Astrocyte (in vitro differentiated cells and primary cell): ENCODE measurements at places on chromosomes 1 and 21. TPM values are rescaled to one million over a fixed set of nuclear protein-coding genes. Genes with fewer than 3 reads are reported as not detected.

GRCh38 chr1:191912517-191912916 lies 245.7 kb upstream of the RGS18 start:
- no peak for DNase-seq

Gene GLIS1
- 0.07 TPM in 1 of 2 replicates, not detected in the other for total RNA-seq

GRCh38 chr1:99645203-99645602 lies 710 bp upstream of the PALMD start:
- peak; percentile 49 for DNase-seq

DNA sequence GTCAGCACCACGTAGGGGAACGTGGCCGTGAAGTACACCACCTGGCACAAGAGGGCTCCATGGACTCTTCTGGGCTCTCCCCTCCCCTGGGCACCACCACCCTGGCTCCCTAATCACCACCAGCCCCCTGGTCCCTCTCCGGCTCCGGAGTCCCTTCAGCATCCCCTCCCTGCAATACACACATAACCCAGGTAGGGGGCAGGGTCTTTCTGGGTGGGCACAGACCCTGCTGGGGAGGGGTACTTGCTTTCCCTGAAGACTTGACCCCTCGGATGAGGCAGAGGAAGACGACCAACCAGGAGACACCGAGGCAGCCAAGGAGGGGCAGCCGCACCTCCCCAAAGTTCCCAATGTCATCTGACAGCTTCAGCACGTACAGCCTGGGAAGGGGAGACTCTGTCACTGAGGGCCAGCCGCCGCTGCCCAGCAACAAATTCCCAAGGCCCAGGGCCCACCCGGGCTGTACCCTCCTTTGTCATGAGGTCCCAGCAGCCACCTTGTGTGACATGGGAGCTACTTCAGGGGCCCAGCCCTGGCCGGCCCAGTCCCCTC lies 11.3 kb downstream of the CCDC24 start:
- no peak for DNase-seq

- no peak for DNase-seq
Measured at GRCh38 chr1:171196351-171196750, 11.3 kb downstream of the FMO2 start.

- no peak for DNase-seq
Measured at GRCh38 chr1:232547938-232548484, 81.9 kb downstream of the SIPA1L2 start.

DNA sequence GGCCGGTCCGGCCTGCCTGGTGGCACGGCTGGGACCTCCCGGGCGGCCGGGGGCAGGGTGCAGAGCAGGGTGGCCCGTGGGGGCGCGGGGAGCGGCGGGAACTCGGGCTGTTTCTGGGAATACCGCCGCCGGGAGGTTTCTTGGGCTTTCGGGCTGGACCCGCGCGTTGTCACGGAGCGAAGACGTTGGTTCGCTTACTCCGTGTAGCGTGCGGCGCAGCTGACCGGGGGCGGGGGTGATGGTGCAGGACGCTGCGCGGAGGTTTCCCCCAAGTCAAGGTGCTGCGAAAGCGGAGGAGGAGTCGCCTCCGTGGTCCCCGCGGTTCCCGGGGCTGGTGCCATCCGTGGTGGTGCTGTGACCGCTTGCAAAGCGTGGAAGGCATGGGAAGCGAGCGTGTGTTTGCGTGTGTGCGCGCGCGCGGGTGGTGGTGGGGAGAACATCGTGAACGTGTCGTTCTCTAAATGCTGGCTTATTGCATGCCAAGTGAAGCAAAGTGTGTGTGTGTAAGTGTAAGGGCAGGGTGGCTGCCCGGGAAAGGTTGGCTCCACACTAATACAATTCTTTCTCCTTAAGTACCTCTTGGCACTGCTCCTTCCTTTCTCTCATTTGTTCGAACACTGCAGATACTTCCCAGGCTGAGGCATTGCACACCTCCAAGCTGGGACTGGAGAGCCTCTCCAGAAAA lies 1.1 kb downstream of the RYR2 start:
- no peak for DNase-seq

- no peak for DNase-seq
Measured at GRCh38 chr1:7786795-7787194, 2.7 kb downstream of the PER3 start.

GRCh38 chr1:4408380-4408779 lies 246.0 kb upstream of the AJAP1 start:
- DNase-seq, result no peak

- no peak for DNase-seq
Measured at GRCh38 chr1:221139991-221140390, 260.7 kb downstream of the HLX start.

- no peak for DNase-seq
Measured at GRCh38 chr1:94345148-94345721, 73.0 kb upstream of the ABCD3 start.

Gene FCN3
- total RNA-seq, result not detected in 2 replicates

Gene MARK1
- 4.7 and 10.8 TPM in 2 replicates for total RNA-seq

- DNase-seq, result peak; percentile 81
Measured at GRCh38 chr1:24805534-24806301, 60.5 kb downstream of the CLIC4 start.

GRCh38 chr21:22288885-22289499 lies 1290.8 kb downstream of the NCAM2 start:
- DNase-seq, result no peak

Gene KDF1
- 0.22 and 0.54 TPM in 2 replicates for total RNA-seq

DNA sequence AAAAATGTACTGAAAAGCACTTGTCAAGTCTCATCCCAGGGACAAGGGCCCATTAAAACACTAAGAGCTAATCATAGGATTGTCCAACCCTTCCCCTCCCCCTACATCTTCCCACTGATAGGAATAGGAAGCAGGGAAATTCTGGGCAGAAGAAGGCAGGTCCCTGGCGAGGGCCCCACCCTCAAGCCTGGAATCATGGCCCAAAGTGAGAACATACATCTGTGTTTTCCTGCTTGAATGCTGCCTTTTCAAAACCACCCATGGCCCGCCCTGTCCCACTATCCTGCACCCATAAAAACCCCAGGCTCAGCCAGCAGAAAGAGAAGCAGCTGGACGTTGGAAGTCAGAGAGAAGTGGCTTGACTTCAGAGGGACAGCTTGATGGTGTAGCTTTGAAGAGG lies 4.8 kb downstream of the DNAI4 start:
- no peak for DNase-seq

DNA sequence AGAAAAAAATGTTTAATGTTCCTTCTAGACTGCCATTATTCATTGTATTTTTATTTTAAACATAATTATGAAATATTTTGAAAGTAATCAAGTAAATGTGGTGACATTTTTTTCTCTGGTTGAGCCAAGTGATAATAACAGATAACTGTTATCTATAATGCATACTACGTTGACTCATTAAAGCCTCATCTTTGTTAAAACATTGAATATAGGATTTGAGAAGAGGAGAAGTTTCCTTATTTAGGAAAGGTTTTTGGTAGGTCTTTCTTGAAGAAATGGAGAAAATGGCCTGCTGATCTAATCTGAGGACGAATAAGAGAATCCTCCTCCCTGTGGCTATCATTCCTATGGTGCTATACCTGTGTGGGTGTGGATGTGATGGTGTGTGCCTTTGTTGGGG lies 89.0 kb downstream of the NFIA start:
- DNase-seq, result no peak

DNA sequence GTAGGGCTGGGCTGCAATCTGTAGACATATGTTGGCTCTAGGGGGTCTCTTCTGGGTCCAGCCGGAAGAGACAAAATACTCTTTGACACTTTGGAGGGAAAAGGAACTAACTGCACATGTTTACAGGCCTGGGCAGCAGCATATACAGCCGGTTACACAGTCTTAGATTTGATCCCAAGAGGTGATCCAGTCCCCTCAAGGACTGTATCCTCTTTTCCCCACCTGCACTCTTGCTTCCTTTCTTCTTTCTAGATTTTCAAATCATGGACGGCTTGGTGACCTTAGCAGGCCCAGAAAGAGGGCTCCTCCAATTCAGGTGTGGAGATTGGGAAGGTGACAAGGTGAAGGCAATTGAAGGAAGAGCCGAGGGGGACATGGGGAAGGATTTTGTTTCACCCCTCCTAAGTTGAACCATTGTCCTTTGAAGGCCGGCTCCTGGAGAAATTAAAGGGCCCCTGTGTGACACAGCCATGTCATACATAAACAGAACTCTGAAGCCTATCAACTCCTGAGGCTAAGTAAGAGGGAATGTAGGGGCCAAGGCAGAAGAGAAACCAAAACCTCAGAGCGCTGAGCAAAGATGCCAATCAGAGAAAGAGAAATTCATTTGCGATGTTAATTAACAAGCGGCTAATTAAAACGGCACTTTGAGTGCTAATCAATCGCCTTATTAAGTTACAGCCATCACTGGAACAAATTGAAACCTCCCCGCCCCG lies 5.9 kb upstream of the BARHL2 start:
- DNase-seq, result no peak

GRCh38 chr1:157092831-157093230 lies 6.8 kb downstream of the ETV3L start:
- DNase-seq, result no peak

- DNase-seq, result no peak
Measured at GRCh38 chr1:18404460-18404859, 76.3 kb upstream of the KLHDC7A start.

Gene GALE
- 24.1 and 27.0 TPM in 2 replicates for total RNA-seq

- peak; percentile 67 for DNase-seq
Measured at GRCh38 chr1:171877701-171878100, 36.4 kb downstream of the DNM3 start.

GRCh38 chr1:52970149-52970548 lies 43.1 kb downstream of the SCP2 start:
- peak; percentile 11 for DNase-seq

- no peak for DNase-seq
Measured at GRCh38 chr1:28577738-28578536, 14.1 kb upstream of the RAB42 start.
